ENCODE measurements at places on chromosomes 5 and 9.
A peak's percentile ranks its signal among the peaks of the same experiment; 100 is the strongest.

DNA sequence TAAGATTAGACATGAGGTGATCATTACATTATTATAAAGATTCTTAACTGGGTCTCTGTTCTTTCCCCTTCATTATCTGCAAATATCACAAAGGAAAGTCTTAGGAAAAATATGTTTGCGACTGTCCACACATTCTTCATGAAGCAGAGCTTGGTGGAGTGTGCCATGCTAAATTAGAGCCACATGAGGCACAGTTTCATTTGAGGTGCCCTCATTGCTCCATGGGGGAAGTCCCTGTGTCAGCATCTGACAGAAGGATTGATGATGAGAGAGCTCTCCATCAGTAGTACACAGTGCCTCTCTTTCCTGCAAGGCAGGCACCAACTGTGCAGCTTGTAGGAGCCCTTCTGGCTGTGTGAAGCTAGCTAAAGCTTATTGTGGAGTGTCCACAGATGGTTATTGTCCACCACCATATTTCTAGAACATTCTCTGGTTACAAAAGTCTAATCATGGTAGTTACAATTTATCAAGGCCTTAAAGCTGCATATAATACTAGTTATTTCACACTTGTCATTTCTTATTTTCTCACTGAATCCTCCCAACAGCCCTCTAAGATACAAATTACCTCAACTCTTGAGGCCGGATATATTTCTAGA, 63.9 kb downstream of the C9orf152 start:
- no peak for DNase-seq

- peak; percentile 38 for DNase-seq
Observed at GRCh38 chr5:6525910-6526309, 77.3 kb downstream of the UBE2QL1 start.

DNA sequence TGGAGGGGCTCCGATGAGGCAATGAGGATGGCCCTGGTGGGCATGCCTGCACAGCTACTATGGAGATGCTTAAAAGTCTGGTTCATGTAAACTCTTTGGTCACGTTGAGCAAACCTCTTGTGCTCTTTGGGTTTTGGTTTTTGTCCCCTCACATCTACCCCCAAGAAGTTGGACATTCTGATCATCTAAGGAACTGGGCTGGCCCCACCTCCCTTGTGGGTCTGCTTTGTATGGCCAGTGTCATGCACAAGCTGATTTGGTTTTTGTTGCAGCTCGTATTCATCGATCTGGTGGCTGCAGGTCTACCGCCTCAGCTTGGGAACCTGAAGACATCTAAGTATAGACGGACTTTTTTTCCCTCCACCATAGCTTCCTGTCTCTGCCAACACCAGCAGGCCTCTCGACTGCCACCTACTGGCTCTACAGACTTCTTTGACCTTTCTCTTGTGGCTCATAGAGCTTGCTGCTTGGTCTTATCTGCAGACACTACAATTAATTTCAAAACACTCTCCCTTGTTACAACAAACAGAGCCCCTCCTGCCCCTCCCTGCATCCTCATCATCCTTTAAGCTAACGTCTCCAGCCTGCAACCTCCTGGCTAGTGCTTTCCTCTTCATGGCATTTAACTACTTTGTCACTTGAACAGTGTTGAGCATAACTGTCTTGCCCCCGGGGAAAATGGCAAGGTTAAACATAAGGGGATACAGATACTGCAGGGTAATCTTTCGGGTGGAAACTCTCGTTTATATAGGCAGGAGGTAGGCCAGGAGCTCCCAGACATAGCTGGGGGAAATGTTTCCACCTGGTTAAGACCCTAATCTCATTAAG, 34.5 kb downstream of the TSTD2 start:
- DNase-seq, result peak; percentile 78

DNA sequence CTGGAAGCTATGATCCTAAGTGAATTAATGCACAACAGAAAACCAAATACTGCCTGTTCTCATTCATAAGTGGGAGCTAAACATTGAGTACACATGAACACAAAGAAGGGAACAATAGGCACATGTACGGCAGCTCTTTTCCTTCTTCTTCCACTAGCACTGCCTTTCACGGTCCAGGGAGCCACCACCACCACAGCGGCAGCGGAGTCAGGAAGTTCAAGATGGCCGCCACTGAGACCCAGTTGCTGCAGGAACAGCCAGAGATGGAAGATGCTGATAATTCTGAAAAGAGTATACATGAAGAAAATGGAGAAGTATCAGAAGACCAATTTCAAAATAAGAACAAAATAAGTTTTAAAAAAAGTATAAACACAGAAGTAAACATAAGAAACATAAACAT, 39.5 kb upstream of the TNFSF15 start:
- DNase-seq, result no peak

DNA sequence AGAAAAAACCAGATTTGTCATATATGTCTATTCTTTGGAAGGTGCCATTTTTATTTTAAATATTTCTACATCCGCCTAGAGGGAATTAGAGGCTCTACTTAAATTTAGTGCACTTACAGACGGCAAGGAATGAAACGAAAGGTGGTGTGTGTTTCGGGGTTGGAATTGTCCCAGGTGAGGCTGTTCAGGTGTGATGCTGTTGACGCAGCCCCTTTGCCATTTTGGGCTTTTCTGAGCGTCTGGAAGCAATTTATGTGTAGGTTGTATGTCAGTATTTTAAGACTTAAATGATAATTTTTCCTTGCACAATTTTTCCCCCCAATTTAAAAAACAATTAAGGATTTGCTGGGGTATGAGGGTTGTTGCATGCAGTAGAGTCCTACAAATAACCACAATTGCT, 2.0 kb downstream of the TENT4A start:
- DNase-seq, result no peak

DNA sequence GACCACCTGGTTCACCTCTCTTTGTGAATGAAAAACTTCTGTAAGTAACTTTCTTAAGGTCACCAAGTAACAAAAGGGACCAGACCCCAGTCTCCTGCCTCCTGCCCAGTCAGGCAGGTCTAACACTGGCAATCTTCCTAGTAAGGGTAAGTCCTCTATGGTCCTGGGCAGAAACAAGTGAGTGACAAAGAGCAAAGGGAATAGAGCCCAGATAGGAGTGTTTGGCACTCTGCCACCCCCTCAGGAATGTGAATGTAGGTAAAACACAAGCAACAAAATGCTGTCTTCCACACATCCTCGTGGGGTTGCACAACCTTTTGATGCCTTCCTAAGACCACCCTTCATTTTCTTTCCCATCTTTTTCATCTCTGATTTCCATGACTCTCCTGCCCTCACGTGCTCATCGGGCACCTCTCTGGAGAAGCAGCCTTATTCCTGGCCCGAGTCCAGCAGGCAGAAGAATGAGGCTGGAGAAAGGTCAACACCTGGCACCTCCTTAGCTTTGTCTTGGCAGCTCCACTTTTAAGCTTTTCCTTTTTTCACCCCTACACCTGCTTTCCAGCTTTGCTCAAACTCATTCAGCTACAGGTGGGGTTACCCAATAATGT, 90.2 kb upstream of the LHFPL2 start:
- no peak for DNase-seq

DNA sequence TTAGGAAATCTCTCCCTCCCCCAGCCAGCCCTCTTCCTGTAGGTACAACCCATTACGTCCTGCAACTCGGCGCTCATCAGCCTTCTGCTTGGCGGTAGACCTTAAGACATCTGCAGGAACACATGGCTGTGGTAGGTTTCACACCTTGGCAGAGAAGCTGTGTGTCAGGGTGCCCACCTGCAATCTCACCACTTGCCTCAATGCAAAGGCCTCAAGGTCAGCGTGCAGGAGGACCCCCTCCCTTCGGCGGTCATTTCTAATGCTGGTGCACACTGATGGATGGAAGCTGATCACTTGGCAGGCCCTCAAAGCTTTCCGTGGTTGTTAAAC, 67.3 kb downstream of the CRB2 start:
- no peak for DNase-seq

- no peak for DNase-seq
Observed at GRCh38 chr9:119086590-119086989, 282.6 kb downstream of the BRINP1 start.

DNA sequence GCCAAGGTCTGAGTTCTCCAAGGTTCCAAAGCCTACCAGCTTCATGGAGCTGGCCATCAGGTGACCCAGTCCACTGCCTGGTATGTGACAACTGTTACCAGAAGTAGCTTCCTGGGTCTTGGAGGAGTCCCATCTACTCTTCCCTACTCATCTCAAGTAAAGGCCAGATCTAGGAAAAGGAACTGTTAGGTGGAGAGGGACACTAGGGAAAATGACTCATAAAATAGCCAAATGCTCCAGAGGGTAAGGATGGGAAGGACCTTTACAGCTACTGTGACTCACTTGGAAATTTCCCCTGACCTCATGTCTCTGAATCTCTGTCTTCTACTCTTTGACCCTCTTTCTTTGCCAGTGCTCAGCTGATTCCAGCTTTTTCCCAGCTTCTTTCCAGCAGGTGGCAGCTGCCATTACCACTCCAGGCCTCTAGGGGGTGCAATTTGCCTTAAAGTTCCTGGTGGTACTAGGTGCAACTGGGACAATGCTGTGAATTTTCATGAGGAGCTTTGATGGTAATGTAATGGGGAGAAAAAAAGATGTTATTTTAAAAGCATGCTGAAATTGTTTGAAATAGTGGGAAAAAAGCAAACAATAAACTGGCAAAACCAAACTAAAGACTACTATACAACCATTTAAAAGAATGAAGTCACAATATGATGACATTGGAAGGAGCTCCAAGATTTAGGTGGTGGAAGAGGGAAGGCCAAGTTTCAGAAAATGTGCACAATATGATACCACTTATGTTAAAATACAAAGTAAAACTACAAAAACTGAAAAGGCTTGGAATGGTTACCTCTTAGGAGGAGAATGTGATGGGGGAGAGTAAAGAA, 27.1 kb upstream of the MYORG start:
- DNase-seq, result peak; percentile 79

DNA sequence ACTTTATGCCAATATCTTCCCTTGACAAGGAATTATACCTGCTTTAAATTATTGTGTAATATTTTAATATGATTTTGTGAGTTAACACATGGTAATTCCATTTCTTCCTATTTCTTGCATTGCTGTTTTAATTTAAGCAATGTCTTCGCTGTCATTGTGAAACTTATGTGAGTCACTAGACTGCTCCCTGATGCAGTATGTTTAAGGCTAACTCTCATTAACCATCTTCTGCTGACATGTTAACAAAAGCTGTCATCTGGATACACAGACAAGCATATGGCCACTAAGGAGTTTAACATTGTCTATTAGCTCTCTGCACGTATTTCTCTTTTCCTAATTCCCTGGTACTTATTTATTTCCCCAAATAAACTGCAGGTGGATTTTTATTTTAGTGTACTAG, 980.8 kb upstream of the CTNND2 start:
- DNase-seq, result no peak

GRCh38 chr9:34375901-34376595, 650 bp downstream of the MYORG start:
- no peak for DNase-seq

GRCh38 chr9:2023532-2023931, 8.4 kb downstream of the SMARCA2 start:
- DNase-seq, result no peak

- no peak for DNase-seq
Observed at GRCh38 chr5:112951124-112951702, 25.4 kb upstream of the DCP2 start.

- DNase-seq, result peak; percentile 74
Observed at GRCh38 chr5:179806250-179807048, at the start of gene MGAT4B. Gene MGAT4B (minus strand): TSS chr5:179806866. CDS start chr5:179806583, 283 bp downstream.

DNA sequence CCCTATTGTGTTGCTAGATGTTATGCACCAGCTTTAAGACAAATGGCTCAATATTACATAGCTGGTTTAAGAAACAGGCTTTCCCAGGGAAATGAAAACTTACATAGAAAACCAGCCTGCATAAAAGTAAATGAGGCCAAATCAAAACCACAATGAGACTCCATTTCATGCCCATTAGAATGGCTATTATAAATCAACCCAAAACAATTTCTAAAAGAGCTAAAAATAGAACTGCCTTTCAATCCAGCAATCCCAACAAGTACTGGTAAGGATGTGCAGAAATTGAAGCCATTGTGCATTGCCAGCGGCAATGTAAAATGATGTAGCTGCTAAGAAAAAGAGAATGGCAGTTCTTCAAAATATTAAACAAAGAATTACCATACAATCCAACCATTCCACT, 1170.0 kb upstream of the CDH9 start:
- no peak for DNase-seq

DNA sequence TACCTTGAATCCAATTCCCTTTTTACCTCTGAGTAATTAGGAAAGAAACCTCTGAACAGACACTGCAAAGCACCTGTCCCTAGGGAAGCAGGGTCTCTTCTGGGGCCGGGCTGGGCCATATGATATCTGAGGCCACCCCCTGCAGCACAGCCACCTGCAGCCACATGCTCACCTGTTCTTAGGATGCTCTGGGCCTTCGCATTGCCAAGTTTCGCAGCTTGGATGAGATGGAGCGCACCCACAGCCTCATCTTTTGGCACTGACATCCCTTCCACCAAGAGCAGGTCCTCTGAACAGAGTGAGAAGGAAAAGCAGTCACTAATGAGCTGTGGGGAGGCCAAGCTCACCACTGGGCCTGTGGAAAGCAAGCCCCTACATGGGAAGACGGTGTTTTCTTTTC, 27.3 kb downstream of the CLTA start:
- no peak for DNase-seq

All from EL (cell line).